ENCODE measurements at places on chromosomes 5 and 9.

DNA sequence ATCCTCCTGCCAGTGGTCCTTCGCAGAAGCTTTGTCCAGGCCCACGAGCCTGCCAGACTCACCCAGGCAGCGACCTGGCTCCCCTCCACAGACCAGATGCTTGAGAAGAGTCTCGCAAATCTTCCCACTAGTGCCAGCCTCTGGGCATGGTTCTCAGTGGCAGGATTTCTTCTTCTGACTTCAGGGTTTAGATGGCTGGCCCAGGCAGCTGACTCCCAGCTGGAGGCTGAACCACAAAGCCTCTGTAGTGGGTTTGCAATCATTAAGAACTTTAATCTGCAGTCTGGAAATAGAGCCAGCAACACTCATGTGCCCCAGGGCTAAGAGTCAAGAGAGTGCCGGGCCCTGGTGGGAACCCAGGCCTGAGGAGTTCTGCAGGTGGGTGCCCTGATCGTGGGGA, 90.6 kb upstream of the ICE1 start:
- DNase-seq, result no peak

DNA sequence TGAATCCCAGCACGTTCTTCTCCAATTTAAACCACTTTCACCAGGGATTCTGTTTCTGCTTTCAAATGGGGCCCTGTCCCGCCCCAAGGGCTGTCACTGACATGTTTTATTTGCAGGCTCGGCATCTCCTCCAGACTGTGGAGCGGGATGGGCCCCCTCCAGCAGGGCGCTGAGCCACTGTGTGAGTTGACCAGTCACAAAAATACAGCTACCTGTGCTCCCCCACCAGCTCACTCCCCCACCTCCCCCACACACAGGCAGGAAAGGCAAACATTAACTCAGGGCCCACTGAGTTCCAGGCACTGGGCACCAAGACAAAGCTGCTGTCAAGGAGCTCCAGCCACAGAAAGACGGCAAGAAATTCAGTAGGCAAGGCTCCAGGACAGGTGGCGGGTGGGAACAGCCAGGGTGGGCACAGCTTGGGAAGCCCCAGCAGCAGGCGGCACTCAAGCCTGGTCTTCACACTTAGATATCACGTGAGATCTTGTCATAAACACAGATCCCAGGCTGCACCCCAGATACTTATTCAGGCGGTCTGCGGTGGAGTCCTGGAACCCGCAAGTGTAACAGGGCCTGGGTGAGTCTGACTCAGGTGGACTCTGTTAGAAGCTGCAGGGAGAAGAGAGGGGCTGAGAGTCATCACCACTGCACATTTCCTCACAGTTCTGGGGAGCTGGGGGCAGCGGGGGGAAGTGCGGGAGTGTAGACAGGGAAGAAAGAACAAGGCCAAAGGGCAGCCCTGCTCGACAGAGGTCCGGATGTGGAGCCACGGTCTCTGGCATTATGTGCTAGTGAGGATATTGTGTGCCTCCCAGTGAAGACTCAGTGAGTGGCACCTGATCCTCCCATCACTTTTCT, 44.7 kb downstream of the OR2V1 start:
- no peak for DNase-seq

GRCh38 chr5:1010641-1011046, 2.0 kb downstream of the NKD2 start:
- no peak for DNase-seq

GRCh38 chr5:6638236-6638635, 5.0 kb downstream of the SRD5A1 start:
- no peak for DNase-seq

GRCh38 chr5:124819201-124819600, 72.8 kb upstream of the ZNF608 start:
- DNase-seq, result no peak

Data from NCI-H1417 treated with DMSO at 0.1 percent for 48 hours (cell line).